ENCODE measurements at places on chromosomes 5 and 9.

DNA sequence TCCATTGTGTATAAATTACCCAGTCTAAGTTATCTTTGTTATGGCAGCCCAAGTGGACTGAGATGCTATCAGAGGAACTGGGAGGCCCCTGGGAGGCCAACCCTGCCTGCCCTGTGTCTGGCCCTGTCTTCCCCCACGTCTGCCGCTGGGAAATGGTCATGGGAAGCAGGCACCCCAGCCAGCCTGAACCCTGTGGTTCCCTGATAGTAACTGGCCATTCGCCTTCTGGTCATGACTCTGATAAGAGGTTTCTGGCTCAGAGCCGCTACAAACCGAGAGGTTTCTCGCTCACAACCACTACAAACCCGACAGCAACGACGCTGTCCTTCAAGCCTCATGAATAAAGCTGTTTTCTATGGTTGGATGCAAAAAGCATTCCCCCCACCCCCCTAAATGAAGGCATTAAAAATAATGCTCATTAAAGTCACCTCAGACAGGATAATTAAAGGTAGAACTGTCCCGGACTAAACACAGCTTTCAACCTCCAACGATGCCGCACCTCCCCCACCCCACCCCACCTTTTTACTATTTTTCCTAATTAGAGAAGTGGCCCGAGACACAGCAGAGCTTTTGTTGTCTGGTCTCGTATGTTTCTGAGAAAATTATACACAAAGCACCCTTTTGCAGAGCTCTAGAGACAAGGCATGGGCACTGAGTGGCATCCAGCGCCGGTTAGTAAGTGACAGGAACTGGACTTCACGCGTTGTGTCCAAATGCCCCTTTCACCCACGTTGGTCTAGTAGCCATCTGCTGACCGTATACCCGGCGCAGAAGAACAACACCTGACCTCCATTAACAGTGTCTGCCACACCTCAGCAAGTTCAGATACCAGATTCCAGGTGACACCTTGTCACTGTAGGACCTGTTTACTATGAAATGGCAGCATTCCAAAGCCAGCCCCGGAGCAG lies 140.8 kb downstream of the COL23A1 start:
- no peak for DNase-seq

GRCh38 chr9:12274577-12274976 lies 418.6 kb upstream of the TYRP1 start:
- DNase-seq: no peak

DNA sequence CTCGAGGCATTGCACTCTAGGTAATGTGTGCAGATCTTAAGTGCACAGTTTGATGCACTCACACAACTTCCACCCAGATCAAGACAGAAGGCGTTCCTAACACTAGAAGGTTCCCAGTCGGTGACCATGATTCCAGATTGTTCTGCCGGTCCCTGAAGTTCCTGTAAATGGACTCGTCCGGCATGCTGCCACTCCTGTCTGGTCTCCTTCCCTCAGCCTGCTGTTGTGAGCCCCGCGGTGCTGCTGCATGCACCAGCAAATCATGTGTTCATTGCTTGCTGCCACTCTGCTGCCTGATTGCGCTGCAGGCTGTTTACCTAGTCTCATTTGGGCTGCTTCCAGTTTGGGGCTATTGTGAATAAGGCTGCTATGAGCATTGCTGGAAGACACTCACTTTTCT lies 11.5 kb downstream of the STKLD1 start:
- no peak for DNase-seq

DNA sequence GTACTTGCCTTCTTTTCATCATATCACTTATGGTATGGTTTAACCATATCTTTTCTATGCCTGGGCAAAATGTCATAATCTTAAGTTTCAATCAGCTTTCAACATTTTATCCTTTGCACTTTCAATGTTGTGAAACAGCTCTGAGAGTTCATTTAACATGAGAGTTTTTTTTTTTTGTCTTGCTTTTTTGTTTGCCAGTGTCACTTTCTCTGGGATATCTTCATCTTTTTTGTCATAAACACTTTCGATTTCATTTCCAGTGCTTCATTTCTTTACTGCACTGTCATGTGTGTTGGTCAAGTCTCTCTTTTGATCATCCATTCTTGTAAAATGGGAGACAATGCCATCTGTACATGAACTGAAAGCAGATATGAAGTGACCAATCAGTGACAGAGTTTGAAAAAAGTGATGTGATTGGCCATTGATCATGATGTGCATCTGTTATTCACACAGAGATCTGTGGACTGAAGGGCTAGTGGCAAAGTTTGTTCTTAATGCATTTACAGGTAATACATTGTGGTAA lies 7.5 kb upstream of the POU5F2 start:
- no peak for DNase-seq

DNA sequence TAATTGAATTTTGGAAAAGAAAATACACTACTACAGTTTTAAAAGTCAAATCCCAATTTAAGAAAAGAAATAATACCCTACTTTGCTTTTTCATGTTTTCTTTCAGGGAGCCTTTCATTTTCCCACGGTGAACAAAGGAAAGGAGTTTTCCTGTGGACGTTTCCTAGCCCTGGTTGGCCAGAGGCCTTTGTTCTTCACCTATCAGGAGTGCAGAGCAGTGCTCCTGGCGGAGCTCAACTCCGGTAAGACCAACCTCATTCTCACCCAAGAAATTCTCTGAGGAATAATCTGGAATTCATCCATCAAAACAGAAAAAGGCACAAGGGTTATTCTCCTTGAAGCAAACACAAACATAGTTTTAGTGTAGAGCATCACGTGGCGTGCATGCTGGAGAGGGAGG lies 248.9 kb downstream of the ADGRV1 start:
- DNase-seq: no peak

DNA sequence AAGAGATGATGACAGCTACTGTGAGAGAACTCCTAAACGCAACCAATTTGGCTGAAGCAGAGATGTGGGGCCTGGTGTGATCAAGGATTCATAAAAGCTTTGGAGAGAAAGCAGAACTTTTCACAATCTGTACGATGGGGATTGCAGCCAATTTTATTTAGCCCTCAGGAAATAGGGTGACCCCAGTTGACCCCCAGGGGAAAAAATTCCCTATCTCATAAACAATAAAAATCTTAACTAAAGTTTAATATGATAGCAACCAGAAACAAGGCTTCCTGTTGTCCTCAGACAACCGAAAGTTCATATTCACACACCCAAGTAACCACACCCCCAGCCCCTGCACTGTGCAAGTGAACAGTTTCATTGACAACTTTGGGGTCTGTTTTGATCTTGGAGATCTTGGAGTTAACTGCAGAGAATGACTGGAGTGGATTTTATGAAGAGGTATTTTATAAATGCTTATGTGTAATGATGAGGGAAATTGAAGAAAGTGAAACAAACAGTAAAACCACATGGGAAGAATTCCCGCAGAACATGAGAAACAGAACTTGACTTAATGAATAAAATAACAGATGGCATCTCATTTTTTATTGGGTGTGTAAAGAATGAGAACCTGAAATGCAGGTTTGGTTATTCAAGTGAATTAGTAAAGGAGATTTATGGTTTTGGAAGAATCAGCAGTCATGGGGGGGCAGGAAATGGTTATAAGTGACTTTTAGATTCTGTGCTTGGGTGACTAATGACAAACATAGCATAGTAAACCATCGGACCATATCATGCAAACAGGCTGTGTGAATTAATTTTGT lies 94.5 kb downstream of the PDE4D start:
- DNase-seq: no peak

GRCh38 chr9:123359106-123359505 lies 3.1 kb downstream of the CRB2 start:
- DNase-seq: no peak
